WTC11 (cell line): ENCODE measurements at places on chromosomes 5 and 9. TPM values are rescaled to one million over a fixed set of nuclear protein-coding genes. Genes with fewer than 3 reads are reported as not detected.
A peak's percentile ranks its signal among the peaks of the same experiment; 100 is the strongest.

FOXD4L3 gene
- total RNA-seq: not detected in 3 replicates

FCN2 gene
- not detected in 3 replicates for total RNA-seq

SPINK5 gene
- total RNA-seq: 5.9 to 10.5 TPM (median 8.4 TPM) in 3 replicates

DNA sequence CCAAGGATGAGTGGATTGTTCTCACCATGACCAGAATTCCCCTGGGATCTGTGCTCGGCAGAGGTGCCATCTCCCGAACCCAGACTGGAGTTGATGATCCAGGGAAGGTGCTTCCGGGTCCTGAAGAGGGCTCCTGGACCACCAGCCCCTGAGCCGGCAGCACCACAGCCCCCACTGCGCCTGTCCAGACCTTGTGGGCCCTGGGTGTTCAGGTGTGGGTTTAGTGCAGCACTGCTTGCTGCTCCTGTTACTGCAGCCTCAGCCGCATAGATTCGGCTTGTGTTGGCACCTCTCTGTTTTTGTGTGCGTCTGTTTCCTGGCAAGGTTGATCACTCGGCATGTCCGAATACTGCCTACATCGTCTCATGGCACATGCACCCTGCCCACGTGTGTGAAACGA, 16.3 kb upstream of the NPM1 start:
- H3K4me3 ChIP-seq: no peak overlapping the region
- H3K27me3 ChIP-seq: no peaks in the 10 kb centered on the region; the same call in 1 of the 2 replicates
- H3K27ac ChIP-seq: no peak overlapping the region
- DNase-seq: no peak

GRCh38 chr5:139046551-139046950, 151.6 kb downstream of the SIL1 start:
- H3K36me3 ChIP-seq: no peaks in the 10 kb centered on the region
- H3K27me3 ChIP-seq: no peaks in the 10 kb centered on the region
- peaks cover 14% of the 10 kb centered on the region for H3K4me1 ChIP-seq
- no peak overlapping the region for H3K27ac ChIP-seq
- DNase-seq: no peak
- H3K4me3 ChIP-seq: no peak overlapping the region

GRCh38 chr5:148653291-148653835, 964 bp downstream of the HTR4 start:
- DNase-seq: no peak
- peak overlapping the region; percentile 71 for H3K4me3 ChIP-seq
- peaks cover 45% of the 10 kb centered on the region for H3K27me3 ChIP-seq

- H3K36me3 ChIP-seq: peaks cover 4% of the 10 kb centered on the region
- DNase-seq: no peak
- H3K4me1 ChIP-seq: peaks cover 13% of the 10 kb centered on the region
- no peak overlapping the region for H3K27ac ChIP-seq
Observed at GRCh38 chr9:93829271-93830011, 125.7 kb downstream of the BARX1 start.

- H3K27ac ChIP-seq: no peak overlapping the region
- peaks cover 46% of the 10 kb centered on the region for H3K27me3 ChIP-seq
- peaks cover 69% of the 10 kb centered on the region for H3K4me1 ChIP-seq
Observed at GRCh38 chr5:148827723-148828122, 1.3 kb downstream of the ADRB2 start.

DNA sequence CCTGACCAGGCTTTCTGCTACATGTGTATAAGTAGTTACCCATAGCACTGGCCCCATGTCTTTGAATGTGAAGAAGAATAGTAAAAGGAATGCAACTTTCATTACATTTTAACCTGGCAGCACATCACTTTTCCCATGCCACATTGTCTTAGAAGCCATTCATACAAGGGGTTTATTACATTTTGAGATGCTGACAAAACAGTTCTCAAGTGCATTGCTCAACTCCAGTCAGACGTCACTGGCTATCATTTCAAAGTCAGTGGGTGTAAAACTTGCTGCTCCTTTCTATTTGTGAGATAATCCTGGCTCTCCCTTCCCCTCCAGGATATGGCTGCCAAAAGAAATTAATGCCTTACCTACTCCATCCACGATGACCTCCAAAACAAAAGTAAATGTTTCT, 97.0 kb upstream of the VCAN start:
- H3K27me3 ChIP-seq: no peaks in the 10 kb centered on the region
- no peak overlapping the region for H3K4me3 ChIP-seq
- H3K36me3 ChIP-seq: no peaks in the 10 kb centered on the region
- peaks cover 21% of the 10 kb centered on the region for H3K4me1 ChIP-seq
- DNase-seq: no peak
- no peak overlapping the region for H3K27ac ChIP-seq

GRCh38 chr9:124932333-124932732, 8.6 kb downstream of the GOLGA1 start:
- no peak overlapping the region for H3K27ac ChIP-seq
- peaks cover 2% of the 10 kb centered on the region; the same call in 1 of the 2 replicates for H3K36me3 ChIP-seq
- no peaks in the 10 kb centered on the region for H3K4me1 ChIP-seq
- no peak for DNase-seq
